Sciatic nerve (tissue), 2 donors: ENCODE measurements at places on chromosomes 4 and X. TPM values are rescaled to one million over a fixed set of nuclear protein-coding genes. Genes with fewer than 3 reads are reported as not detected.

UNC5C gene
- total RNA-seq = 4.5 TPM

CT45A3 gene
- not detected for total RNA-seq

NSDHL gene
- 18.0 TPM for total RNA-seq

GUCY1A1 gene
- total RNA-seq = 16.1 TPM

TLR6 gene
- total RNA-seq = 8.2 TPM

GATA1 gene
- 0.76 TPM for total RNA-seq
